ENCODE measurements at places on chromosomes 1 and 21. TPM values are rescaled to one million over a fixed set of nuclear protein-coding genes. Genes with fewer than 3 reads are reported as not detected.

The OSCP1 gene
- 6.1 TPM for total RNA-seq

The WNT2B gene
- total RNA-seq = 1.6 TPM

The ELAPOR1 gene
- 0.11 TPM for total RNA-seq

The ATP6V0B gene
- 140 TPM for total RNA-seq

The LCE1F gene
- total RNA-seq = not detected

All from heart left ventricle (tissue), 16 donors.